GM13976 (cell line): ENCODE measurements at places on chromosomes 6 and 20.

DNA sequence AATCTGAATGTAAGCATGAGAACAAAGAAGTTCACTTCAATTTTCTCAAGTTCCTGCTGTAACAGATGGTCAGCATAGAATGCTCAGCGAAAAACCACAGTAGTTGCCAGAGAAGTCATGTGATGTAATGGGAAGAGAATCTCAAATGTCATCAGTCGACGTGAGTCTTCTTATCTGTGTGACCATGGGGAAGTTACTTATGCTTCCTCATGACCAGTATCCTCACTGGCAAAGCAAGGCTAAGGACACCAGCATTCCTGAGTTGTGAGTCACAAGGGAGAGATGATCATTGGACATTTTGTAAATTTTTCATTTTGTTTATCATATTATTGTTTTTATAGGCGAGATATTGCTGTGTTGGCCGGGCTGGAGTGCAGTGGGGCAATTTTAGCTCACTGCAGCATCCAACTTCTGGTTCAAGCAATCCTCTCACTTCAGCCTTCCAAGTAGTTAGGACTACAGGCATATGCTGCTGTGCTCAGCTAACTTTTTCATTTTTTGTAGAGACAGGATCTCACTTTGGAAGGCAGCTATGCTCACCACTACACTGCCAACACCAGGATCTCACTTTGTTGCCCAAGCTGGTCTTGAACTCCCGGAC is 21.9 kb downstream of the SGK1 start:
- DNase-seq: peak; percentile 68

GRCh38 chr6:3139090-3139903 is 18.0 kb downstream of the TUBB2A start:
- DNase-seq: peak; percentile 45

DNA sequence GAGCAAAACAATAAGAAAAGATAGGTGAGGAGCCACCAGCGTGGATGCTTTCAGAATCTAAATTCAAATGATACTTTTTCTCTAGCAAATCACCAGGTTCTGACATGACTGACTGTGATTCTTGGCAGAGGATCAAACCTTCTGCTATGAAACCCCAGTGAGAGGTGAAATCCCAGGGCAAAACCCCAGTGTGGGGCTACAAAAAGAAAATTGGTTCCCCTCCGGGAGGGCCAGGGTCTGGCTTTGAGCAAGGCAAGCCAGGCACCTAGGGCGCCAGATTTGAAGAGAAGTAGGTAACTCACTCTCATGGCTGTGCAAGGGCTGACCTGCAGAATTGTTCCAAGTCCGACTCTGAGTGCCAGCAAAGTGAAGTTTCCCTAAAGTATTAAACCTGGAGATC is 20.2 kb upstream of the RALGAPA2 start:
- no peak for DNase-seq

- DNase-seq: no peak
These were observed 37.4 kb downstream of the FOXP4 start for GRCh38 chr6:41583565-41583964.

GRCh38 chr6:112321941-112322424 is 25.1 kb upstream of the RFPL4B start:
- no peak for DNase-seq

GRCh38 chr20:152131-152530 is 5.1 kb upstream of the DEFB127 start:
- no peak for DNase-seq

- DNase-seq: no peak
These were observed 133.0 kb downstream of the GMPR start for GRCh38 chr6:16371401-16371800.

GRCh38 chr6:12022953-12023388 is 10.9 kb downstream of the HIVEP1 start:
- no peak for DNase-seq

DNA sequence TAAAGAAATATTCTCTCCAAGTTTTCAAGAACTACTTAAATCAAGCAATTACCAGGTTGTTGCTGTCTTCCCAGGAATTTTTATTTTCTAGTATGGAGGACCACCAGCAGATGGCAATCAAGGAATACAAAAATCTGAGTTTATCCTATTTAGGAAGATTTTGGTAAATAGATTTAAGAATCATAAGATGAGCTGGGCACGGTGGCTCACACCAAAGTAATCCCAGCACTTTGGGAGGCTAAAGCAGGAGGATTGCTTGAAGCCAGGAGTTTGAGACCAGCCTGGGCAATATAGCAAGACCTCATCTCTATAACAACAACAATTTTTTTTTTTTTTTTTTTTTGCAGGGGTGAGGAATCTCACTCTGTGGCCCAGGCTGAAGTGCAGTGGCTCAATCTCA is 19.3 kb upstream of the SEC63 start:
- DNase-seq: no peak

DNA sequence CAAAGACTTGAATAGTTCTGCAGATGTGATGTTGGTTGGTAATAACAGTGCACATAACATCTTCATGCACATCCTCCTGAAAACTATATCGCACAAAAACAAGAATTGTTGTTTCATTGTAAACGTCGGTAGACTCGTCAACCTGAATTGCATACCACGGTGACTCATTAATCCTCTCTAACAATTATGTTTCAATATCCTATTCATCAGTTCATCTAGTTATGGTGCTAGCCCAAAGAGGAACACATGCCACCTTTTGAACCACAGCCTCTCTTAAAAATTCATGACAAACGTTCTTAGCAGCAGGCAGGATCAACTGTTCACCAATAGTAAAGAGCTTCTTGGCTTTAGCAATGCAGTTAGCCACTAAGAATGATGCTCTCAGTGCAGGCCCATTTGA is 25.0 kb downstream of the CRYBG1 start:
- no peak for DNase-seq

DNA sequence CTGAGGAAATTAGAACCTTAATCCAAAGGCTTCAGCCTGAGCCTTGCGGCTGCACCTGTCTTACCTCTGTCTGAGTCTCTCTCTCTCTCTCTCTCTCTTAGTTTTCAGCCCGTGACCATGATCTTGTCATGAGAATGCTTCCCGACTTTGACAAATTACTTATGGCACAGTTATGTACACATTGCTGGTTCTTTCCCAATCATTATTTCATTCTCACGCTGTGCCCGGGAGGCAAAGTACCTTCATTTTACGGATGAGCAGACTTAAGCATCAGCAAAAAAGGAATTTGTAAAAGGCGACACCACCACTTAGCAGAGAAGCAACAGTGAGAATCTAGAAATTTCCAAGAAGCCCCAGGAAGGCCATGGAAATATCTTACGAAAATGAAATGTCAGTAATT is 54.6 kb downstream of the GMPR start:
- no peak for DNase-seq

DNA sequence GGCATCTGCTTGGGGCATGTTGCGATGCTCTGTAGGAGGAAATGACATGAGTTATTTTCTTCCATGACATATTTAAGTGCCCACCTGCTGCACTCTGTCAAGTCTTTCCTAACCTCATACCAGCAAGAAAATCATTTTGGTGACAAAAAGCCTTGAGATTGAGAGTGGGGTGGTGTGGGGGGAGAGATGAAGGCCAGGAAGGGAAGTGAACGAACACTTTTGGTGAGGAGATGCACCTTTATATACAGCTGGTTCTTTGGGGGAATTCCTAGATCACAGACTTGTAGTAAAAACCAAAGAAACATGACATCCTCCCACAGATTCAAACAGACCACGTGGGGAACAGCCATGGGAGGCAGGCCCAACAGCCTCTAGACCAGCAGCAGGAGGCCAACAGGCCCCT is 26.1 kb downstream of the NCOA5 start:
- DNase-seq: peak; percentile 68

GRCh38 chr6:97068211-97068610 is 143.7 kb downstream of the KLHL32 start:
- DNase-seq: no peak

- DNase-seq: peak; percentile 89
These were observed 9.7 kb downstream of the TRIM31 start for GRCh38 chr6:30102970-30103871.

- no peak for DNase-seq
These were observed 133.6 kb downstream of the CDH26 start for GRCh38 chr20:60091861-60092260.

DNA sequence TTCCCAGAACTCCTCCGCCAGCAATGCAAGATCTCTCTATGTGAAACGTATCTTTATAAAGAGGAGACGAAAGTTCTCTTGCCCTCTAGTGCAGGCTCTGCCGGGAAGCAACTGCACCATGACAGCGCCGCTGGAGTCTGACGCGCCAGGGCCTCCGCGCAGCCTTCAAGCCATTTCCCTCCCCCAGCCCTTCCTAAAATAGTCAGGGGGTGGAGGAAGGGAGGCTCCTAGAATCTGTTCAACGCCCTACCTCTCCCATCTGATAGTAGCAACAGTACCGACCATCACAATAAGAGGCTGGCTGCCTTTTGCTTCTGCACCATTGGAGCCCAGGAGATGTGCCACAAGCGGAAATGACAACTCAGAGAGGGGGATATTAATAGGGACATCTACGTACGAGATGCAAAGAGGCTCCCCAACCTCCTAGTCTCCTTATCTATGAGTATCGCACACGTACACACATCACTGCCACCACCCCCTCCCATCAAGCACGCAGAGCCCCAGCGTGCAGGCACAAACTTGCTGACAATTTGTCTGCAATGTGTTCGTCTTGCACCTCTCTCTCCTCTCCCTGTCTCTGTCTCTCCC is 1.0 kb downstream of the SYNE1 start:
- DNase-seq: peak; percentile 30

DNA sequence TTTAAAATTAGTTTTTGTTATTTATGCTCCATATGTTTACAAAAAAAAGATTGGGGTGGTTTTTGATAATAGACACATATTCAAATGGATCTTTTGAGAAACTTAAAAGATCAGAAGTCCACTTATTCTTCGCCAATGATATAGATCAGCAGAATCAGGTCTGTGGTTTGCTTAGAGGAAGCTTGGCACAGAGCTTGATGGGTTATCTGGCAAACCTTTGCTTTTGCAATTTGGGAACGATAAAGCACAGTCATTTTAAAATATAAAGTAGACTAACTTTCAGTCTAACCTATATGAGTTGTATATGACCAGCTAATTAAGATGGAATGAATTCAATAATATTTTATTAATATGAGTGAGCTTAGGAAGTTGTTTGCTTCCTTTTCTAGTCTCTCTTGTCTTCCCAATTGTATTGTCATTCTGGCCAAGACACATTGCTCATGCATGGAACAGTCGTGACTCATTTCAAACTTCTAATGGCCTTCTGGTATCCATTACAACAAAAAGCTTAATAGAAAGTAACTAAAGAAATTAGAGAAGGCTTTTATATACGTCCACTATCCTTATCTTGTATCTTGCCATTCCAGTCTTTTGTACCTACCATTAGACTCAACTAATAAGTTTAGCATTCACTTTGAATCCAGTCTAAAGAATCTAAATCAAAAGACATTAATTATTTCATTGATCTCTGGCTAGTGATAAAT is 118.7 kb downstream of the TBX18 start:
- no peak for DNase-seq

GRCh38 chr6:136764517-136764993 is 27.7 kb downstream of the MAP3K5 start:
- peak; percentile 46 for DNase-seq

DNA sequence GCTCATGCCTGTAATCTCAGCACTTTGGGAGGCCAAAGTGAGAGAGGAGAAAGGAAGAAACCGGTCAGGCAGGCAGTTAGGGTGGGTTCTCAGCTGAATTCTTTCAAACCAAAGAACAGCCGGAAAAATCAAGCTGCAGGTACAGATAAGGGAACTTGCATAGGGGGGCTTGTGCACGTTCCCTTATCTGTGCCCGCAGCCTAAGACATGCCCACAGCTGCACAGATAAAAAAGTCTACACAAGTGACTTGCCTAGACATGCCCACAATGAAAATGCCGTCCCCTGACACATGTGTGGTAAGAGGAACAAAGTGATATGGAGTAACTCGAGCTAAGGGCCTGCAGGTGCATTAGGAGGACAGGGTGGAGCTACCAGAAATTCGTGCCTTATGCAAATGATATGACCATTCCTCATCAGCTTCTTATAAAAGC is 175.8 kb upstream of the SALL4 start:
- DNase-seq: no peak

DNA sequence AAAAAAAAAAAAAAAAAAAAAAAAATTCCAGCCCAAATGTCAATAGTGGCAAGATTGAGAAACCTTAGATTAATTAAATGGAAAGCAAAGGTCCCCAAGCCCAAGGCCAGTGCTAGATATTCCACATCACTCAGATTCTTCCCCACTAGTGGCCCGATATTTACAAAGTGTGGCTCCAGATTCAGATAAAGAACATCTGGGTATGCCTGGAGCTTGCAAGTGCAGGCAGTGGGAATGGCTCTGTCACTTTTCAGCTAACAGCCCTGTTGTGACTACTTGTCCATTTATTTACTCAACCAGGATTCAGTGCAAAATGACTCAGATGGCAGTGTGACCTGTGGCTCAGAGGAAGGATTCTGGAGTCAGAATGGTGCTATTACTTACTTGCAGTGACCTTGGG is 8.2 kb upstream of the KCNB1 start:
- DNase-seq: no peak

- DNase-seq: no peak
These were observed 390.8 kb upstream of the IRAK1BP1 start for GRCh38 chr6:78476561-78476960.

- DNase-seq: no peak
These were observed 166.3 kb downstream of the KCNQ5 start for GRCh38 chr6:72788188-72788587.

DNA sequence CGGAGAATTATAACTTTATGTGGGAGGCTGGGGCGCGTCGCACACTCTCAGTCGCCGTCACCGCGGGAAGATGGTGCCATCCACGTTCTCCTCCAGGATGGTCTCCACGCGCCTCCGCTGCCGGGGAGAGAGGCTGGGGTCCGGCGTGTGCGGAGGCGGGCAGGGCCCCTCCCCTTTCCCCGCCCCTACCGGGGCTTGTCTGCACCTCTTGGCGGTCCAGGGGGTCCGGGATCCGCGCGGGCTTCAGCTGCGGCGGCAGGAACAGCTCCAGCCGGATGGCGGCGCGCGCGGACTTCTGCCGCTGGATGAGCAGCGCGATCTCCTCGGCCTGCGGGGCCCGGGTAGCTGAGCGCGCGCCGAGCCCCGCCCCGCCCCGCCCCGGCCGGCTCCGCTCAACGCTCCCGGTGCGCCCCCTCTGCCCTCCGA is 807 bp downstream of the LKAAEAR1 start:
- peak; percentile 86 for DNase-seq

DNA sequence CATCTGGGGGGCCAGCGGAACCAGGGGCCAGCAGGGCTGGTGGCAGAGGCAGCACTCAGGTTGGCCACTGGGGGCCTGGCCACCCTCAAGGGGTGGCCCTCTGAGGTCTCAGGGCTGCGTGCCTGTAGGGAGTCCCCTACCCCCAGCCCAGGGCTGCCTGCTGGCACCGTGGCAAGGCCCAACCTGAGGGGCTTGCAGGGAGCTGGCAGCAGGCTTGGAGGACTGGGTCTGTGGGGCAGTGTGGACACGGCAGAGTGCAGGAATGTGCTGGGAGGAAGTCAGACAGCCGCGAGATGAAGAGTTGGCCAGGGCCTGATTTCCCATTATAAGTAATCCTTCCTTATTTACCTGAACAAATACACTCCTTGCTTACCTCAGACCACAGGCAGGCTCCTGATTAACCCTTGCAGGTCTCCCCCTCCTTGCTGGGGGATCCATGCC is at the start of gene SPDEF:
SPDEF (minus strand) TSS at position 299 of the 441 bp plus-strand sequence. CDS start 11,874 bp downstream, outside the sequence.
- no peak for DNase-seq
